Non-pigmented ciliary epithelial cell (primary cell): ENCODE measurements at places on chromosomes 7 and 10.

DNA sequence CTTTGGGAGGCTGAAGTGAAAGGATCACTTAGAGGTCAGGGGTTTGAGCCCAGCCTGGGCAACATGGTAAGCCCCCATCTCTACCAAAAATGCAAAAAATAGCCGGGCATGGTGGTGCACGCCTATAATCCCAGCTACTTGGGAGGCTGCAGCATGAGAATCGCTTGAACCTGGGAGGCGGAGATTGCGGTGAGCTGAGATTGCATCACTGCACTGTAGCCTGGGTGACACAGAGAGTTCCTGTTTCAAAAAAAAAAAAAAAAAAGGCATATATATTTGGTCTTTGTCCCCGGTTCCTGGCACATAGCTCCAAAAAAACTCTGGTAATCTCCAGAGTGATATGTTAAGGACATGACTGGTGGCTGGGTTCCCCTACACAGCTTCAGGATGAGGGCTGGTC, 147.3 kb downstream of the SEC23IP start:
- DNase-seq: no peak

- no peak for DNase-seq
These were observed 144.7 kb upstream of the ZNF716 start for GRCh38 chr7:57305192-57305748.

DNA sequence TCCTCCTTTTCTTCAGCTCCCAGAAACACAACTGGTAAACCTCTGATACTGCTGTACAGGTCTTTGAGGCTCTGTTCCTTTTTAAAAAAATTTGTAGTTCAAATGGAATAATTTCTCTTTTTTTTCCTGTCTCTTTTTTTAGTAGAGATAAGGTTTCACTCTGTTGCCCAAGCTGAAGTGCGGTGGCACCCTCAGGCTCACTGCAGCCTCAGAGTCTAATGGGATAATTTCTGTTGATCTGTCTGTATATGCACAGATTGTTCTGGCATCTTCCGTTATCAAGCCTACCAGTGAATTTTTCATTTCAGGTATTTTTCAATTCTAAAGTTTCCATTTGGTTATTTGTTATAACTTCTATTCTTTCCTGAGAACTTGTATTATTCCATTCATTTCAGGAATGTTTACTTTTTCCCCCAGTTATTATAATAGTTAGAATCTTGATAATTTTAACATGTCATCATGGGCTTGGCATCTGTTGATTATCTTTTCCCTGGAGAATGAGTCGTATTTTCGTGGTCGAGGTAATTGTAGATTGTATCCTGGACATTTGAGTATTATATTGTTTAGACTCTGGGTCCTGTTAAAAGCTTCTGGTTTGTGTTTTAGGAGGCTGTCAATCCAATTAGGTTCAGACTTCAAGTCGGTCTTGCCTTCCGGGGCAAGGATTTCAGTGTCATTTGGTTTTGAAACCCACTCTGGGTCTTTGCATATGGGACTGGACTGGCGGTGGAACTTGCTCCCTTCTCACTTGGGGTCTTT, 24.5 kb downstream of the CRCP start:
- DNase-seq: no peak

DNA sequence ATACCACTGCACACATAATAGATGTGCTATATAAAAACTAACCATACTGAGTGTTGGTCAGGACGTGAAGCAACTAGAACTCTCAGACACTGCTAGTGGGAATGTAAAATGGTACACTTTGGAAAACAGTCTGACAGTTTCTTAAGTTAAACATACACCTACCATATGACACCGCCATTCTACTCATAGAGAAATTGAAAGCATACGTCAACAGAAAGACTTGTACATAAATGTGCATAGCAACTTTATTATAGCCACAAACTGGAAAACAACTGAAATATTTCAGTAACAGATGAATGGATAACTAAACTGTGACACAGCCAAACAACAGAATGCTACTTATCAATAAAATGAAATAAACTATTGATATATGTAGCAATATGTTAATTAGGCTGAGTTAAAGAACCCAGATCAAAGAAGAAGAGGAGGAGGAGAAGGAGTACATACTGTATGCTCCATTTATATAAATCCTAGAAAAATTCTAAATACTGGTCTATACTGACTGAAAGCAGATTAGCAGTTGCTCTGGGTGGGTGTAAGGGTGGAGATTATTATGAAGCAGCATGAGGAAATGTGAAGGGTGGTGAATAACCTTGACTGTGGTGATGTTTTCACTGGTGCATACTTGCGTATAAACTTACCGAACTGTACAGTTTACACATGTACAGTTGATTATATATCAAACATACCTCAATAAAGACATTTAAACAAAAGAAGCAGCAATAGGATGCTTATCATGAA, 48.6 kb downstream of the ARHGAP21 start:
- DNase-seq: no peak

GRCh38 chr10:12579954-12580858, 230.9 kb downstream of the CAMK1D start:
- no peak for DNase-seq

- DNase-seq: no peak
These were observed 342.0 kb upstream of the PODXL start for GRCh38 chr7:131898418-131898817.

DNA sequence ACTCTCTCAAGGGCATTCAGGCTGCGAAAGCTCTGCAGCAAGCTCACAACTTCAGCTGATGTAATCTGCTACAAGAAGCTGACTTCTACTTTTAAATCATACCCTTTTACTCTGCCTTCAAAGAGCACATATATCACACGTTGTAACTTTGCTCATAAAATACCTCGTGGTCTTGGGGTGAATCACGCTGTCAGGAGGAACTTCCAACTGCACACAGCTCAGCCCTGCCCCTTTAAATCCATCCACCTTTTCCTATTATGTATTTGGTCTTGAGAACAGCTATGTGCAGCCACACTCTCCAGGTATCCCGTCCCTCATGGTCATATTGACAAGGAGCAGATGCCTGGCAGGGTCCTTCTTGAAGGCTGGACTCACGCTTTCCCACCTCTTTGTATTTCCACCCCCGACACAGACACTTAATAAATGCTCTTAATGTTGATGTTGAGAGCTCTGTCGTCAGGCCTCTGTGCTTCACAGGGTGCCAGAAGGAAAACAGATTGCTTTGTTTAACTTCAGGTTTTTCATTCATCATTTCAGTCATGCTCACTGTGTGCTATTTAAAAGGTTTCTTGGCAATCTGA, 47.6 kb downstream of the ICA1 start:
- no peak for DNase-seq
